ENCODE measurements at places on chromosomes 7 and 10. TPM values are rescaled to one million over a fixed set of nuclear protein-coding genes. Genes with fewer than 3 reads are reported as not detected.

Gene GRID1
- 0.58 TPM for total RNA-seq

DNA sequence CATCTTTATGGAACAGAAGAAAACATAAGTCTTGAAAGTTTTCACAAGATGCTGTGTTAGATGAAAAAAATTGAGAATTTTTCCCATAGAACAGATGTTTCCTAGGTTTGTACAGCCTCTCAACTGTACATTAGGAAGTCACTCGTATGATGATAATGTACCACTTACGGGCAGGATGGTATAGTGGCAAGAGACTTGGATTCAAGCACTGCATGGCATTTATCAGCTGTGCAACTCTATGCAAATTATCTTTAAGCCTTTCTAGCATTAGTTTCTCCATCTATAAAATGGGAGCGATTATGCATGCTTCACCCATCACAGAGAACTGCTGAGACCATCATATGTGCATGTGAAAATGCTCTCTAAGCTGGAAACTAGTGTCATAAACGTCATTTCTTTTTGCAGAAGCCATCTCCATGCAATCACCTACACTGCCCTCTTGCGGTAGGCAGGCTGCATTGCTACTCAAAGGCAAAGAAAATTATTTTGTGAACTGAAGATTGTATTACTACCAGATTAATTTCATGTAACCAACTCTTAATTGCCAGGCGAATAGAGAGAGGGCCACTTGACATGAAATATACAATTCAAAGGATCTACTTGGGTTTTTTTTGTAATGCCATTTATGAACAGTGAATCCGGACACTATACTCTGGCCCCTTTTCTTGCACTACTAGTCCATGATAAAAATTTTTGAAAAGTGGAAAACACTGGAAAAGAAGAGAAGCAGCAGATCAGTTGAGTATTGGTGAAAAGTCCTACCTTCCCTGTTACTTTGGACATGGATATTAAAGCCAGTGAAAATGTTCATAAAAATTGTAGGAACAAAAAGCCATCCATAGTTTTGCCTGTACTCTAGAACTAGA is 102.3 kb downstream of the JAZF1 start:
- DNase-seq, result no peak

DNA sequence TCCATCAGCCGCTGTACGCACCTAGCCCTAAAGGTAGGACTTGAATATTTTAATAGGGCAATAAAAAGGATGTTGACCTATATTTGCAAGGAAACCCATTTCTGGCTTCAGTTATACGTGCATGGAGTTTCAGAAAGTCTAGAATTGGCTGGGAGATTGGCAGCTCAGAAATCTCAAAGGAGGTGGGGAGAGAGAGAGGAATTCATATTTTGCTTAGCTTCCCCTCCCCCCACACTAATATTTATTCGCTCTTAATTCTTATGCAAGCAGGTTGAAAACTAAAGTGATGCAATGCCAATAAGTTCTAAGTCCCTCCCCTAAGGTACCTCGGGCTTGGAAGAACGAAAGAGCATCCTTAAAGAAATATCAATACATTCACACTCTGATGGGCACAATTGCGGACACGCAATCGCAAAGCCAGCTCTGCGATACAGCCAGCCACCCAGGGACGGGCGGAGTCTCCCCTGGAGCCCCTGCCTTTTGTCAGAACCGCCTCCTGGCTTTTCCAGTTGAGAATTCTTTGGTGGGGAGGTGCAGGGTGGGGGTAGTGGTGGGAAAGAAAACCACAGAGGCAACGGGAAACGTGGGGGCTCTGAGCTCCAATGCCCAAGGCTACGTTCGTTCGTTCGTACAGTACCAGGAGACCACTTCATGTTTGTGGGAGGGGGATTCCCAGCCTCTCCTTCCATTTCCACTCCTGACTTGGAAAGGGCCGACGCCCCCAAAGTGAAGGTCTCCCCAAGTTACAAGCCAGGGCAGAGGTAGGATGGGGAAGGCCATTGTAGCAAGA is 1.3 kb downstream of the SHH start:
- no peak for DNase-seq

DNA sequence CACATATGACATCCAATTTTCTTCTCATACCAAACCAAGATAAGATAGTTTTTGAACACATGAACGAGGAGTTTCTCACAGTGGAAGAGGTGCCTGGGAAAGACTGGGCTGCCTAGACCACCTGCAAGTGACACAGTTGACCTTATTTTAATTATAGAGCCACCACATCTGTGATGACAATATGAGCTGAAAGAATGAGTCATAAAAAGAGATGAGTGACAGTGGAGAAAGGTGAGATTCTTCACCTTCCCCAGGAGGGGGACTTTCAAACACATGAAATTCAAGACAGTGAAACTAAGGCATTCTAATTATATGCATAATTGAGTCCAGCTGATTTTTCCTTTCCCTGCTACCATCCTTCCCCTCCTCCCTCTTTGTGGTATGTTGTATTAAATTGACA is 475.5 kb downstream of the NXPH1 start:
- no peak for DNase-seq

DNA sequence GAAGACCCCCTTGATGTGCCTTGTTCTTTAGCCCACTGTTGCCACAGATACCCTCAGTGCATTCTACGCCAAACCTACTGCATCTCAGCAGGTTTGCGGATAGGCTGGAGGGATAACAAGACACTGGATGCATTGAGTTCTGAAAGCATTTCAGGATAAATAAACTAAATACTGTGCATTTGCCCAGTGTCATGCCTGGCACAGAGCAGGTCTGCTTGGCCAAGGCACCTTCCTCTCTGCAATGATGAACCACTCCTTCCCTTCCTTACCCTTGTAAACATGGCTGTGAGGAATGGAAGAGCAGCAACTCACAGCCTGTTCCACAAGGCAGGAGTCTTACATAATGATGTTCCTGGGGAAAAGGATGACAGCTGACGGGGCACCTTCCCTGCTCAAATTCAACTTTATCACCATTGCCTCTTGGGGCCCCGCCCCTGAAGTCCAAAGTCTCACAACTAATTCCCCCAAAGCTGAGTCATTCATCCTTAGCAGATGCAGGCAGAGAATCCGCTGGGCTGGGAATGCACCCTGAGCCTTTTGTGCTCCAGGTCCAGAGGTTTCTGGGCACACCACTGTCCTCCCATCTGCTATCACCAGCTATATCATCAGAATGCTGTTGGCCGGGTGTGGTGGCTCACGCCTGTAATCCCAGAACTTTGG is 11.6 kb downstream of the DDX56 start:
- peak; percentile 62 for DNase-seq

DNA sequence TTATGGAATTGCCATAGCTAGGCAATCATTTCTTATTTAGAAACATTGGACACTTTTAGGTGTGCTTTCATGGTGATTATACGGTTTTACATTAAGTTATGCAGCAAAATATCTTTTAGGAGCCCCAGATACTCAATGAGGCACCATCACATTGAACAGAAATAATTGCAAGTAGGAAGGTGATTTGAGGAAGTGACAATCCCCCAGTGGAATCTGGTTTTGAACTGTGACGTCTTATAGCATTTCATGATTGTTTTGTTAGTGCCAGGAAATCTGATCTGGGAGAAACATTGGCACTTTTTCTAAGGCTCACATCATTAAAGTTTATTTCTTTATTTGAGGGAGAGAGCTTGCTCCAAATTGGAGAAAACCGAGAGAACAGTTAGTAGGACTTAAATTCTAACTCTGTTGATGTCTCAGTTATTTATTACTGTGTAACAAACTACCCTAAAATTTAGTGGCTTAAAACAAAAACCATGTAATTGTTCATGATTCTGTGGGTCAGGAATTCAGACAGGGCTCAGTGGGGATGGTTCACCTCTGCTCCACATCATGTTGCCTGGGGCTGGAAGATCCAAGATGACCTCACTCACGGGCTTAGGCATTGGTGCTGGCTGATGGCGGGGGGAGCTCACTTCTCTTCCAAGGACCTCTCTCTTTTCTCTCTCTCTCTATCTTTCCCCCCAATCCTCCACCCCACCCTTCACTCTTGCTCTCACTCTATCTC is 78.2 kb upstream of the STEAP1B start:
- DNase-seq, result no peak

Gene ZNF775
- total RNA-seq, result 0.88 TPM

- DNase-seq, result no peak
These were observed 279.4 kb upstream of the CACNA2D1 start for GRCh38 chr7:82722946-82723345.

Gene SNCG
- total RNA-seq, result 2.0 TPM

Measured in left lobe of liver (tissue), 2 donors.